ENCODE measurements at places on chromosomes 3 and 15.
A peak's percentile ranks its signal among the peaks of the same experiment; 100 is the strongest.

- DNase-seq: no peak
These were observed 15.2 kb upstream of the KLHL40 start for GRCh38 chr3:42670051-42670576.

- no peak for DNase-seq
These were observed 76.9 kb upstream of the ICE2 start for GRCh38 chr15:60555806-60556205.

DNA sequence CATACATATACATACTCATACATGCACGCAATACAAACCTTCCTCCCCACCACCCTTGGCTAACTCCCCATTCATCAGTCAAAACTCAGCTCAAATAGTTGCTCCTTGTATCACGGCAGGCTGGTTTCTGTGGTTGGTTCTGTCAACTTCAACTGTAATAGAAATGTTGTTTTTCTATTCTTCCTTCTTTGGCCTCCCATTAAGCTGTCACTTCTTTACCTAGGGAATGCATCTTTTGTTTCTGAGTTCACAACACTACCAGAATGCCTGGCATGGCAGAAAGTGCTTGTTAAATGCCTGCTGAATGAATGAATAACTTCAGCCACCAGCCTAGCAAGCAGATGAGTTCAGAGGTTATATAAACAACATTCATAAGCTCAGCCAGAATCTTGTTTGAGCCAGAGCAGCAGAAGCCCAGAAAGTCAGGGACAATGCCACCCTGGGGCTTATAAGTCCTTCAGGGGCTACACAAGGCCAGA lies 63.1 kb downstream of the B3GALNT1 start:
- no peak for DNase-seq

GRCh38 chr15:39888809-39889208 lies 31.3 kb downstream of the GPR176 start:
- no peak for DNase-seq

GRCh38 chr3:61051666-61052065 lies 199.6 kb downstream of the FHIT start:
- DNase-seq: no peak

GRCh38 chr15:87986776-87987175 lies 269.8 kb downstream of the NTRK3 start:
- DNase-seq: no peak

- DNase-seq: no peak
These were observed 185.3 kb downstream of the FNDC3B start for GRCh38 chr3:172224560-172225214.

DNA sequence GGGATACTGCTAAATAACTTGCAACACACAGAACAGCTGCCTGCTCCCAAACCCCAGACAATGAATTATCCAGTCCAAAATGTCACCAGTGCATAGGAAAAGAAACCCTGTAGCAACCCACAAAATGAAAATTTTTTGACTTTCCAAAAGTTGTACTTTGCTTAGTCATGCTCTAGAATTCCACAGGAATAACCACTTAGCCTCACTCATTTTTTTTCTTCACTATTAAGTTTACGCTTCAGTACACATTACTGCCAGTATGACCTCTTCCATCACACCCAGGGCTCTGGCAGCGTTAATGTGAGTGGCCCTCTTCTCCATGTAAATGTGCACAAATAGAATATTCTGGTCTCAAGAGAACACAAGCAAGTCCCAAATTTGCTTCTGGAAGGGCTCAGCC lies 259.8 kb downstream of the MAGI1 start:
- DNase-seq: peak; percentile 2

DNA sequence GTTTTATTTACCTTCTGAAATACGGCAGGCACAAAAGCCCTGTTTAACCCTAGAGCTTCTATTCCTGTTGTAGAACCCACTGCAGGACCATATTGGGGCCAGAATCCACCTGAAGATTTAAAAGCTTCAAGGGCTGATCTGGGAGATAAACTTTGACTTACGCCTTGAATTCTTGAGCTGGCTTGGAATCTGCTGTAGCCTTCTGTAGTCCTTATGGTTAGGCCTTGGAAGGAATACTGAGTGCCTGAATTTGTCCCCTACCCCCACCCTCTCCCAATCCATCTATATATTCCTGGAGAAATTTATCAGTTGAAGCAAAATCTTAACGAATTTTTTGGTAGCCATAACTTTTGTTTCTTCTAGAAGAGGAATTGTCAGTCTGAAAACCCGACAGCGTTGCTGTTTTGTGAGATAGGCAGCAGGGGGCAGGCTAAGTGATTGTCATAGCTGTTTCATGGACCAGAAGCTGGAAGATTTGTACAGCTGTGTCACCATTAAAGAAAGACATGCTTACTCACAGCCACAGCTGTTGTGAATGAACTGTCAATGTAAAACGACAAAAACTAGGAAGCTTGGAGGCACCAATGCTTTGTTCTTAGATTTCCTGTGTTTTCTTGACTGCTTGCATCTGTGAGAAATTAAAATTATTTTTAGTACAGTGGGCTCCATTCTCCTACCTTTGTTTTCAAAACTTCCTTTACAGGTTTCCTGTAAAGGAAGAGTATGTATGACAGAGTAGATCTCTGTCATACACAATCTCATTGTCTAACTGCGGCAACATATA lies 12.8 kb downstream of the LXN start:
- DNase-seq: peak; percentile 78

GRCh38 chr3:173287361-173287760 lies 110.2 kb upstream of the NLGN1 start:
- no peak for DNase-seq

- peak; percentile 68 for DNase-seq
These were observed 271.5 kb upstream of the DCBLD2 start for GRCh38 chr3:99172736-99173657.

GRCh38 chr3:71885006-71885405 lies 100.1 kb upstream of the PROK2 start:
- DNase-seq: no peak

- no peak for DNase-seq
These were observed 447.6 kb upstream of the IL12A start for GRCh38 chr3:159540882-159541495.

DNA sequence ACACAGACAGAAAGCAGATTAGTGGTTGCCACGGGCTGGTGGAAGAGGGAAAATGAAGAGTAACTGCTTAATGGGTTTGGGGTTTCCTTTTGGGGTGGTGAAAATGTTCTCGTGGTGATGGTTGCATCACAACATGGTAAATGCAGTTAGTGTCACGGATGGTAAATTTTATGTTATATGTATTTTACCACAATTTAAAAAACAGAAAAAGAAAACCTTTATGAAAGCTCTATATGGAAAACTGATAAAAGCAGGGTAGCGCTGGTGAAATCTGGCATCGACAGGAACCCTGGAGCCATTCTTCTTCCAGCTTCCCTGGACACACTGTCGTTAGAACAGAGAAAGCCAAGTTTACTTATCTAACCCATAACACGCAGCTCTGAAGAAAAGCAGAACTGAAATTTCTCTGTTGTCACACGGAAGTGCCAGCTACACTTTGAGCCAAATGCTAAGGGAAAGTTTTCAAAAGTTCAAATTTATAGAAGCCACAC lies 287.7 kb upstream of the NR2F2 start:
- no peak for DNase-seq

DNA sequence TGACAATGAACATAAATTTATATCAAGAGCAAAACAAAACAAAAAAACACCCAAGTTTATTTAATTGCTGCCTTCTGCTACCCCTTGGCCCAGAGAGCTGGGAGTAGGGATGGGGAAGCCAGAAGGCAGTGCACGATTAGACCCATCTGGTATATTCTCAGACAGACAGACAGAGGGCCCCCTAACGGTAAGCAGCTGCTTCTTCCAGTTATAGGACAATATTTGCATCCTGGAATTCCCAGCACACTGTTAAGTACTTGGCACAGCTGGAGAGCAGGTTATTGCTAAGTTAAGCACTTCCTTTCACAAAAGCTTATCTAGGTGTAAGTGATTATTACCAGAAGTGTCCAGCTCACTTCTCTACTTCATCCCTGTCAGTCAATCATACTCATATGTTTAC lies 39.3 kb downstream of the C2CD4B start:
- no peak for DNase-seq

- DNase-seq: no peak
These were observed 198.5 kb downstream of the CDIN1 start for GRCh38 chr15:36777926-36778325.

- DNase-seq: no peak
These were observed 514.1 kb downstream of the ROBO1 start for GRCh38 chr3:79253704-79254103.

GRCh38 chr3:46665763-46666452 lies 27.6 kb downstream of the ALS2CL start:
- no peak for DNase-seq

GRCh38 chr3:122030381-122031122 lies 8.5 kb upstream of the ILDR1 start:
- DNase-seq: peak; percentile 56

DNA sequence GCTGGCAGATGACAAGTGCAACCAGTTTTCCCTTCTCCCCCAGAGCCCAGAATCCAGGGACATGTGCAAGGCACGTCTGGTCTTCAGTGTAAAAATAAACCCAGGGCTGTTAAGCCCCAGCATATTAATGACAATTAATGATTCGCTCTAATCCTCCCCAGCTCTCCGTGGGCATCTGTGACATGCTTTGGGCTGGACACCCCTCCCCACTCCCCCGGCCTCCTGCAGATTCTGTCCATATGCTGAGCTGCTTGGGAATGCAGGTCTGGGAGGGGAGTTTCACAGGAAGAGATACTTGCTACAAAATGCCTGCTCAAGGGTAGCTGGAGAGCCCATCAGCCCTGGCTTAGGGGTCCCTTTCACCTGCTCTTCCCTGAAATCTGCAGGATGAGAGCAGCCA lies 43.0 kb upstream of the NTRK3 start:
- no peak for DNase-seq

DNA sequence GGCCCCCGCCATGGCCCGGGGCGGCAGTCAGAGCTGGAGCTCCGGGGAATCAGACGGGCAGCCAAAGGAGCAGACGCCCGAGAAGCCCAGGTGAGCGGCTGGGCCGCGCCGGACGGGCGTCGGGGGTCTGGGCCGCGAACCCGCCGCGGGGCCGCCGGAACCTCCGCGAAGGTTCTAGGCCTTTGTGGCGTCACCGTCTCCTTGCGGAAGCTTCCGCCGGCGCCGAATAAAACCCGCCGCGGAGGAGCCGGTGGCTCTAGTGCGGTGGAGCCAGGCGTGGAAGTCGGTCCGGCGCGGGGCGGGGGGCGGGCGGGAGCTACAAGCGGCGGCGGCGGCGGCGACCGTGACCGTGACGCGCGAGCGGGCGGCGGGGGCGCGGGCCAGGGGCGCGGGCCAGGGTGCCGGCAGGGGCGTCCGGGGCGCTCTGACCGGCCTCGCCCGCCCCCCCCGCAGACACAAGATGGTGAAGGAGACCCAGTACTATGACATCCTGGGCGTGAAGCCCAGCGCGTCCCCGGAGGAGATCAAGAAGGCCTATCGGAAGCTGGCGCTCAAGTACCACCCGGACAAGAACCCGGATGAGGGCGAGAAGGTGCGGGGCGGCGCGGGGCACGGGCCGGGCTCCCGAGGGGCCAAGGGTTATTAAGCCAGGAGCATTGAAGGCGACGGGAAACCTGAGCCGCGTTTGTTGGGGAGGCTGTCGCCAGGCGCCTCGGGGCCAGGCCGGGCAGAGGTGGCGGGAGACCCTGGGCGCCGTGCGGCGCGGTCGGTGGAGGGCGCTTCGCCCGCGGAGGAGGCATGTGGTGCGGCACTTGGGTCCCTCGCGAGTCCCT lies at the start of gene DNAJA4:
Gene DNAJA4, plus strand, starts transcription at position 259 of the 833 bp plus-strand sequence. Its CDS starts 202 bp downstream, at position 461.
- DNase-seq: no peak

DNA sequence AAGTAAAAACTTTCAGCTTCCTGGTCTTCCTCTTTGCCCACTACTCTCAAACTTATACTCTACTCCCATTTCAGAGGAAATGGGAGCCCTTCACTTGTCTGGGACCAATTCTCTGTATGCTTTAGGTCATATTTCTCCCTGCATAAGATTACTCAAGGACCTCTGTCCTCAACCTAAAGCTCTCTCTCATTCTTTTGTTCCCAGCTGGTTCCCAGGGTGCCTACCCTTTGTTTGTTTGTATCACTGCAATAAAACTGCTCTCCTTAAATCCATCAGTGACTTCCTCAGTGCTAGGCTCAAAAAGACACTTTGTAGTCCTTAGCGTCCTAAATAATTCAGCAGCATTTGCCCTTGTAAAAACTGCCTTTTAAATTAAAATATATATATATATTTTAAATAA lies 2.9 kb downstream of the NGRN start:
- DNase-seq: no peak

GRCh38 chr3:170357176-170358041 lies at the start of gene SKIL:
TSS of gene SKIL (plus strand) at chr3:170357715. CDS start at chr3:170360332, 2,617 bp downstream.
- peak; percentile 94 for DNase-seq

DNA sequence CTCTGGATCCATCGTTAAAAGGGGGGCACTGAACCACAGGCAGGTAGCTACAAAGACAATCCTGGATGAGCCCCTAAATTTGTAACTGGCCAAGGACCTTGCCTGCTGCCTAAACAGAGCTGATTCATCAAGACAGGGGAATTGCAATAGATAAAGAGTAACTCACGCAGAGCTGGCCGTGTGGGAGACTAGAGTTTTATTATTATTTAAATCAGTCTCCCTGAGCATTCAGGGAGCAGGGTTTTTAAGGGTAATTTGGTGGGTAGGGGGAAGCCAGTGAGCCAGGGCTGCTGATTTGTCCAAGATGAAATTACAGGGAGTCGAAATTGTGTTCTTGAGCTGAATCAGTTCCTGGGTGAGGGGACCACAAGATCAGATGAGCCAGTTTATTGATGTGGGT lies 885.1 kb upstream of the CADM2 start:
- no peak for DNase-seq

DNA sequence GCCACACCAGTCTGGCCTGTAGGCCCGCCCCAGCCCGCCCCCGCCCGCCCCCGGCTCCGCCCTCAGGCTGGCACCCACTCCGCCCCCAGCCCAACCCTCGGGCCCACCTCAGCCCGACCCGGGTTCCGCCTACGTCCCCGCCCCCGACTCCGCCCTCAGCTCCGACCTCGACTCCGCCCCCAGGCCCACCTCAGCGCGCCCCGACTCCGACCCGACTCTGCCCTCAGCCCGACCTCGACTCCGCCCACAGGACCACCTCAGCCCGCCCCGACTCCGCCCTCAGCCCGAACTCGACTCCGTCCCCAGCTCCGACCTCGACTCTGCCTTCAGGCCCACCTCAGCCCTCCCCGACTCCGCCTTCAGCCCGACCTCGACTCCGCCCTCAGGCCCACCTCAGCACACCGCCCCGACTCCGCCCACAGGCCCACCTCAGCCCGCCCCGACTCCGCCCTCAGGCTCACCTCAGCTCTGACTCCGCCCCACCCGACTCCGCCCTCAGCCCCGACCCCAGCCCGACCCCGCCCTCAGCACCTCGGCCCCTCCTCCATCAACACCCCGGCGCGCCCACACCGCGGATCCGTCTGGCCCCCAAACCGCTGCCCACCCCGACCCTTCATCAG lies at the start of gene RAB43:
Gene RAB43, minus strand, starts transcription at position 13 of the 620 bp plus-strand sequence. CDS start 315 bp downstream, outside the sequence.
- peak; percentile 76 for DNase-seq

GRCh38 chr3:179402963-179403362 lies 48.3 kb downstream of the GNB4 start:
- no peak for DNase-seq

Data from HT1080 (cell line).